Stimulated activated CD4-positive, alpha-beta T cell treated with anti-CD3 and anti-CD28 coated beads, Interleukin-1b, Interleukin-23, amount 100 ng/mL, for 24 hours (primary cell): ENCODE measurements at places on chromosomes 5 and 9.

GRCh38 chr5:134606726-134607125 is 25.9 kb downstream of the SAR1B start:
- DNase-seq: no peak

DNA sequence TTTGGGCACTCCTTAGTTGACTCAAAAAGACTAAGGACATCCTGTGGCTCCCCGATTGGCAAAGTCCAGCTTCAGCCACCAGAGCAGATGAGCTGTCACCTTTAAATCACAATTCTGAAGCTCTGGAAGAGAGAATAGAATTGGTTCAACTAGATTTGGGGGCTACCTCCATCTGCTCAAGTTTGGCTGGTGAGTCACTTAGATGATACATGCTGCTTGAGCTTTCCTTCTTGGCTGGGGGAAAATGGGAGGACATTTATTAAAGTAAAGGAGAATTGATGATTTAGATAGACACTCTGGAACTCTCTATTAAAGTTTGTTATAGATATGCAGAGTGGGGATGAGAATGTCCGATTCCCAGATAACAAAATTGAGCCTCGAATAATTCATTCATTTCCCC is 30.0 kb upstream of the GRIA1 start:
- no peak for DNase-seq

DNA sequence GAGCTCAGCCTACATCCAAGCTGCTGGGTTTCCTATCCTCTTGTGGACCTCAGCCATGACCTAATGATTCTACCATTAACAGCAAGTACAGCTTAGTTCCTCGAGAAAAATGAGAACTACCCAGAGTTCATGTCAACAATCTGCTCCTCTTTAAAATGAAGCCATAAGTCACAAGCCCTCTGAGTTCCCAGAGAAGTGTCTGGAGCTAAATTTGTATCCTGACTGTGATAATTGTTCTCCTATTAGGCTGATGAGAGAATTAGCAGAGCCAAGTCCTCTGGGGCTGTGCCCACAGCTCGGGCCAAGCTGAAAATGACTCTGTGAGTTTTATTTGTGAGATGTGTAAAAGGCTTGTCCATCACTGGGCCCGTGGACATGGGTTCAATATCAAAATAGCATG is 145.1 kb upstream of the SMIM23 start:
- DNase-seq: no peak

DNA sequence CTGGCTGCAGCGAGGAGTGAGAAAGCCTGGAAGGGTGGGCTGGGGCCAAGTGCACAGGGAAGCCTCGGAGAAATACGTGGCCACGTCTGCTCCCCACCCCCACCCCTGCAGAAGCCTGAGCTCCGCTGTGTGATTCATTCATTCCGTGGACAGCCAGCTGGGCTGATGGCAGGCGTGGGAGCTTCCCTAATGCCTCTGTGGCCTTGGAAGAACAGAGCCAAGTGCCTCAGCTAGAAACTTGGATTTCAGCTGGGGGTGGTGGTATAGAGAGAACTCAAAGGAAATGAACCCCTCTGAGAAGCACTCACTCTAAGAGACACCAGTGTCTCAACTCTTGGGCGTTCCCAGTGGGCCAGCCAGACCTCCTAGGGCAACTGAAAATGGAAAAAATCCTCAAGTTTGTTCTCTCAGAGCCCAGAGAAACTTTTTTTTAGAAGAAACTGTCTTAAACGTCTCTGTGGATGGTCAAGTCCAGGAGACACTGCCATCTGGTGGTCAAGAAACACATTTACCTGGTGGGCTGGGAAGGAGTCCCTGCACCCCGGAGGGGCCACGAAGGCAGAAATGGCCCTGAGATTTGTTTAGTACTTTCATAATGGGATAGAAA is 18.0 kb downstream of the ATOX1 start:
- DNase-seq: peak; percentile 8

DNA sequence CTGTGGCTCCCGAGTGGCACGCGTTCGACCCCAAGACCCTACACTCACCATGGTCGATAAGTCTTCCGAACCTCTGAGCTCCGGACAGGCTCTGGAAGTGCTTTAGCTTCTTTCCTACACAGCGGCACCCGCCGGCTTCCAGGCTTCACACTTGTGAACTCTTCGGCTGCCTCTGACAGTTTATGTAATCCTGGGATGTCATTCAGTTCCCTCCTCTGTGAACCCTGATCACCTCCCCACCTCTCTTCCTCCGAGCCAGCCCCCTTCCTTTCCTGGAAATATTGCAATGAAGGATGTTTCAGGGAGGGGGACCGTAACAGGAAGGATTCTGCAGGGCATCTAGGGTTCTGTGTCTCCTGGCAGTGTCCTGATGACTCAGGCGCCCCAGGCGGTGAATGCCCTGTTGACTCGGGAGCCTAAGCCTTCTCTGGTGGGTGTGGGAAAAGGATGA is at the start of gene CD14:
Gene CD14 (minus strand): TSS at position 155 of the 451 bp plus-strand sequence. CDS start 104 bp downstream, at position 51.
- no peak for DNase-seq

- no peak for DNase-seq
These were observed 10.8 kb downstream of the NSG2 start for GRCh38 chr5:174056064-174056847.

DNA sequence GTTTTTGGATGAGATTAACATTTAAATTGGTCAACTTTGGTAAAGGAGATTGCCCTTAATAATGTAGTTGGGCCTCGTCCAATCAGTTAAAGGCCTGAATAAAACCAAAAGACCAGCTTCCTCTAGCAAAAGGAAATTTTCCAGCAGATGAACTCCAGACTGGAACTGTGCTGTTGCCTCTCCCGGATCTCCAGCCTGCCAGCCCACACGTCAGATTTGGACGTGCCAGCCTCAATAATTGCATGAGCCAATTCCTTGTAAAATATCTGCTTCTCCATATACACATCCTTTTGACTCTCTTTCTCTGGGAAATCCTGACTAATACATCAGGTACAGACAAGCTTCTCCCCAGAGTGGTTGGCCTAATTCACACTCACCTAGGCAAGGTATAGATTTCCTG is 175.8 kb upstream of the ADCY2 start:
- DNase-seq: no peak

GRCh38 chr9:136372006-136372405 is 1.5 kb downstream of the CARD9 start:
- DNase-seq: no peak

DNA sequence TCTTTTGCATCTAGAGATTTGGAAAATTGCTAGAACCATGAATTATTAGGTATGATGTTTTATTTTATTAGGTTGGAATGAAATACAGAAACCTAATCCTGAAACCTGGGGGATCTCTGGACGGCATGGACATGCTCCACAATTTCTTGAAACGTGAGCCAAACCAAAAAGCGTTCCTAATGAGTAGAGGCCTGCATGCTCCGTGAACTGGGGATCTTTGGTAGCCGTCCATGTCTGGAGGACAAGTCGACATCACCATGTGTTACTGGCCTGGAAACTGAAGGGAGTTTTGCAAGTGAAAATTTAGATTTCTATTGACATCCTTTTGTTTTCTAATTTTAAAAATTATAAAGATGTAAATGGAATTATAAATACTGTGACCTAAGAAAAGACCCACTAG is 100.7 kb downstream of the NLN start:
- no peak for DNase-seq

GRCh38 chr5:83444445-83444844 is 27.1 kb upstream of the VCAN start:
- DNase-seq: no peak

DNA sequence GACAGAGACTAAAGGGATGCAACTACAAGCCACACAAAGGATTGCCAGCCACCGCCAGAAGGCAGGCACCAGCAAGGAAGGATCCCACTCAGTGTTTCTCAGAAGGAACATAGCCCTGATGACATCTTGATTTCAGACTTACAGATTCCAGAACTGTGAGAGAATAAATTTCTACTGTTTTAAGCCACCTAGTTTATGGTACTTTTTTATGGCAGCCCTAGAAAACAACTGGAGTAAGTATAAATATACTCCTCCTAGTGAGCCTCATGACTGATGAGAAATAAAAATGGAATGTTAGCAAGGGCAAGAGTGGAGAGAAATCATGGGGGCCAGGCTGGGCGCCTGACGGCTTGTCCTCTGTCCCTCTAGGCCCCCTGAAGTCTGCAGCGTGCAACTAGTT is 307.3 kb downstream of the PIK3R1 start:
- no peak for DNase-seq

GRCh38 chr9:112546149-112547012 is 59.8 kb downstream of the KIAA1958 start:
- no peak for DNase-seq

DNA sequence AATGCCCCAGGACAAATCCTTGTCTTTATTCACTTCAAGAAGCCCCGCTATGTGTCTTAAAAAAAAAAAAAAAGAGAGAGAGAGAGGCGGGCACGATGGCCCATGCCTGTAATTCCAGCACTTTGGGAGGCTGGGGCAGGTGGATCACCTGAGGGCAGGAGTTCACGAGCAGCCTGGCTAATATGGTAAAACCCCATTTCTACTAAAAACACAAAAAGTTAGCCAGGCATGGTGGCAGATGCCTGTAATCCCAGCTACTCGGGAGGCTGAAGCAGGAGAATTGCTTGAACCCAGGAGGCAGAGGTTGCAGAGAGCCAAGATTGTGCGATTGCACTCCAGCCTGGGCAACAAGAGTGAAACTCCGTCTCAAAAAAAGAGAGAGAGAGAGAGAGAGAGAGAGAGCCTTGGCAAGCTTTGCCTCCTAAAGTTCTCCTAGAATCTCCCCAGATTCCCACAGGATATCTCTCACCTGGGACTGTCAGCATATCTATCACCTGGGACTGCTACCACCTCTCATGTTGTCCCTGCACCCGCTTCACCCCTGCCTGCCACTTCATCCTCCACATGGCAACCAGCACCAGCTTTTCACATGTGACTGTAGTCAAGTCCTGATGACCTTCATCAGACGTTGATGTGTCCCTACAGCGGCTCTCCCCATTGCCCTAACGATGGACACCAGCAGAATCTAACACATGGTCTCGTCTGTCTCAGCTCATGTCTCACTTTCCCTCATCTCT is 5.8 kb downstream of the ITK start:
- DNase-seq: no peak

- no peak for DNase-seq
These were observed 70.6 kb downstream of the LHFPL2 start for GRCh38 chr5:78578015-78578414.

- no peak for DNase-seq
These were observed 164.4 kb downstream of the DAB2IP start for GRCh38 chr9:121815546-121816448.

GRCh38 chr5:165188556-165189175 is 1683.2 kb downstream of the MAT2B start:
- no peak for DNase-seq
